Activated CD8-positive, alpha-beta T cell treated with anti-CD3 and anti-CD28 coated beads, Interleukin-2, amount 10 ng/mL, durations not matched to agents 7 days and 5 days (primary cell): ENCODE measurements at places on chromosomes 2 and 18. TPM values are rescaled to one million over a fixed set of nuclear protein-coding genes. Genes with fewer than 3 reads are reported as not detected.

The L3MBTL4 gene
- not detected for total RNA-seq

The NT5C1B gene
- not detected for total RNA-seq

The POTEJ gene
- not detected for total RNA-seq

The CYP1B1 gene
- 1.9 TPM for total RNA-seq

The EFEMP1 gene
- not detected for total RNA-seq

The DSG1 gene
- total RNA-seq: not detected

DNA sequence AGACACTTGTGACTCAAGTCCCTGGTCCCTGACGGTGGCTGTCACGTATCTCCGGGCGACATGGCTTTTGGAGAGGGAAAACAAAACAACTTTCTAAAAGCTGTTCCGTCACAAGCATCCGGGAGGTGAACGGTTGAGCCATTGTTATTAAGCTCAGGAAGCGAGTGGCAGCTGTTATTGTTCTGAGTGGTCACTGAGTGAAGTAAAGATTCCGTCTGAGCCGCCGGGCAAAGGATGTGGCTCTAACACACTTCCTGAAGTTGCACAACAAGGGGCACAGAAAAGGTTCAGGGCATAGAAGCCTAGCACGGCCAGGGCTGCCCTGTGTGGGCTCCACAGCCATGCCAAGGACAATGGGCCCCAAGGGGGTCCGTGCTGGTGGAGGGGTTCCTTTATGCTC, 24.3 kb downstream of the INPP5D start:
- DNase-seq: peak; percentile 73

DNA sequence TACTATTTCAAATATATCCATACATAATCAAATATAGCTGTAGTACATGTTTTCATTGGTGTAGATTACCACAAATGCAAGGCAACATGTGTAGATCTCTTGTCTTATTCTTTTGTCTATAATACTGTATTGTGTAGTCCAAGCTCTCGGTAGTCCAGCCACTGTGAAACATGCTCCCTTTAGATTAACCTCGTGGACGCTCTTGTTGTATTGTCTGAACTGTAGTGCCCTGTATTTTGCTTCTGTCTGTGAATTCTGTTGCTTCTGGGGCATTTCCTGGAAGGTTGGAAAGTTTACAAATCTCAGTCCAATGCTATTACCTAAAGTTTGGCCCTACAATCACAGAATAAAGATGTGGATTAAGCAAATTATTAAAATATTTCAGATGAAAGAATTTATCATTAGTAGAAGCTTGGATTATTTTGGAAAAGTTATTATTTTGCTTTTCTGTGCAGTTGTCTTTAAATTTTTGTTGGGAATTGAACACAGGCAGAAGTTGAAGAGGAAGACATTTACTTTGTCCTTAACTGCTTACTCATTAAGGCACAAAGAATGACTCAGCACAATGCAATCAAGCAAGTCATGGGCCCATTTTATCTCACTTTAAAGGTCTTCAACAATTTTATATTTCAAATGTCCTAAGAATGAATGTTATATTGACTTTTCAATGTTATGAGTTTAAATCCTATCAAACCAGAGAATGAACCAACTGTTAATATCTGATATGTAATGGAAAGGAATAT, 103.4 kb upstream of the CAVIN2 start:
- DNase-seq: no peak

DNA sequence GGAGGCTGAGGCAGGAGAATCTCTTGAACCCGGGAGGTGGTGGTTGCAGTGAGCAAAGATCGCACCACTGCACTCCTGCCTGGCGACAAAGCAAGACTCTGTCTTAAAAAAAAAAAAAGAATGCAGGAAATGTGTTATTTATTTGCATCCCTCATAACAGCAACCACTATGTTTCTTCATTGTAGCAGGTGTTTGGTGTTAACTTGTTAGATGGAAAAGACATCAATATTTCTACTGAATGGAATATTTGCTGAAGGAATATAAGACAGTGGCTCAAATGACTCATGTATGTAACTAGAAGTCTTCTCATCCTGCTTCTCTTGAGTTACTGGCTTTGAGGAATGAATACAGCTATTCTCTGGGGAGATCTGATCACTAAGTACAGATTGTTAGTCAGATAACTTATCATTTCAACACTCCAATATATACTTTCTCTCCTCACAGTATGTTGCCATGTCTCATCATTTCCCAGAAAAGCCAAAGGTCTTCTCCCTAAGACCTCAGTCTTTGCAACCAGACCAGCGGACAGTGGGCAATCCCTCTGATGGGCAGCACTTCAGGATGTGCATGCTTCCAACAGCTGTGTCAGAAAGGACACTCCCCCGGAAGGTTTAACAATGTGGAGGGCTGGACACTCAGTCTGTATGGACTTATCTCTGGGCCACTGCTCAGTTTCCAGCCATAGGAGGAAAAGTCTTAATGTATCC, 104.4 kb upstream of the STK17B start:
- no peak for DNase-seq

- DNase-seq: no peak
Observed at GRCh38 chr18:80119111-80119510, 10.0 kb downstream of the ADNP2 start.

GRCh38 chr2:216002693-216003092, 10.7 kb downstream of the MREG start:
- DNase-seq: no peak

- no peak for DNase-seq
Observed at GRCh38 chr2:88318071-88318955, 134.2 kb downstream of the FOXI3 start.

- no peak for DNase-seq
Observed at GRCh38 chr2:237660381-237660900, 33.1 kb downstream of the LRRFIP1 start.

DNA sequence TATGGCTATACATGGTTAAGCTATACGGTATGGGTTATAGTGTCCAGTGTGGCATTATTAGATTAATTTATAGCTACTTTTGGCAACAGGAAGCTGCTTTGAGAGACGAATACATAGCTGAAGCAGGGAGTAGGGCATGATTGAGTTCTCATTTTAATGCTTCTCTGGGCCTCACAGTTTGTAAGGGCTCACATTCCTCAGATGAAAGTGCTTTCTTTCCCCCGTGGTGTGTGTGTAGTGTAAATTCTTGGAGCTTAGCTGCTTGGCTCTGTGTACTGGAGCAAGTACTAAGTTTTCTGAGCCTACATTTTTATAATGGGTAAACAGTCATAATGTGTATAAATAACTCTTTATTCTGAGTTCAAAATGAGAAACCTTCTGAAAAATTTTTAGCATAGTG, 173.7 kb downstream of the PTPRM start:
- DNase-seq: no peak

DNA sequence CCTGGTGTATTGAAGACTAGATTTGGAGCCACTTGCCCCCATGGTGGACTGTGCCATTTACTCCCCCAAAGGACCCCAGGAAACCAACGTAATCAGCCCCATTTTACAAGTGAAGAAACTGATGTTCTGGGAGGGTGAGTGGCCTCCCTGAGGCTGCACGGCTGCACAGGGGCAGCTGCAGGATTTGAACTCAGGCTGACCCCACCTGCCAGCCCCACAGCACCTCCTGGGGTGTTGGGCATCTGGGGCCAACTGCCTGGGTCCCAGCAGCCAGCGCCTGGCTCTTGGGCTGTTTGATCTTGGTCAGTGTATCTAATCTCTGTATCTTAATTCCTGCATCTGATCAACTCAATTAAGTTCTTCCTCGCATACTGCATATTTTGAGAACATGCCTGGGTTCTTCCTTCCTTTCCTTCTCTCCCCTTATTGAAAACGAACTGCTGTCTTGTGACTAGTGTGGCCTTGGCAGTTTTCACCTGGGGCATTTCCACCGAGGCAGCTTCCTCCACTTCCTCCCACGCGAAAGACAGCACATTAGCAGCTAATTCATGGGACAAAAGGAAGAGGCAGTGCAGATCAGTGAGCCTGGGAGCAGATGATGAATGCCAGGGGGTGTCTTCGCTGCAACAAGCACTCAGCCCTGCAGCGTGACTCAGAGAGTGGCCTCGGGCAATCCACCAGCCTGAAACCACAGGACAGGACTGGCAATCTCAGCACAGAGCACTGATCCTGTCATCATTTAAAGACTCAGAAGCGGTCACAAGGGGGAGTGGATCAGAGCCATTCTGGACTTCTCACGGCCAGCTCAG, 184.1 kb upstream of the RAB12 start:
- DNase-seq: no peak

GRCh38 chr2:191478799-191479679, 198.9 kb upstream of the NABP1 start:
- DNase-seq: no peak

- DNase-seq: no peak
Observed at GRCh38 chr2:196206804-196207203, 35.4 kb upstream of the STK17B start.
